ENCODE measurements at places on chromosomes 6 and 20.
A peak's percentile ranks its signal among the peaks of the same experiment; 100 is the strongest.

DNA sequence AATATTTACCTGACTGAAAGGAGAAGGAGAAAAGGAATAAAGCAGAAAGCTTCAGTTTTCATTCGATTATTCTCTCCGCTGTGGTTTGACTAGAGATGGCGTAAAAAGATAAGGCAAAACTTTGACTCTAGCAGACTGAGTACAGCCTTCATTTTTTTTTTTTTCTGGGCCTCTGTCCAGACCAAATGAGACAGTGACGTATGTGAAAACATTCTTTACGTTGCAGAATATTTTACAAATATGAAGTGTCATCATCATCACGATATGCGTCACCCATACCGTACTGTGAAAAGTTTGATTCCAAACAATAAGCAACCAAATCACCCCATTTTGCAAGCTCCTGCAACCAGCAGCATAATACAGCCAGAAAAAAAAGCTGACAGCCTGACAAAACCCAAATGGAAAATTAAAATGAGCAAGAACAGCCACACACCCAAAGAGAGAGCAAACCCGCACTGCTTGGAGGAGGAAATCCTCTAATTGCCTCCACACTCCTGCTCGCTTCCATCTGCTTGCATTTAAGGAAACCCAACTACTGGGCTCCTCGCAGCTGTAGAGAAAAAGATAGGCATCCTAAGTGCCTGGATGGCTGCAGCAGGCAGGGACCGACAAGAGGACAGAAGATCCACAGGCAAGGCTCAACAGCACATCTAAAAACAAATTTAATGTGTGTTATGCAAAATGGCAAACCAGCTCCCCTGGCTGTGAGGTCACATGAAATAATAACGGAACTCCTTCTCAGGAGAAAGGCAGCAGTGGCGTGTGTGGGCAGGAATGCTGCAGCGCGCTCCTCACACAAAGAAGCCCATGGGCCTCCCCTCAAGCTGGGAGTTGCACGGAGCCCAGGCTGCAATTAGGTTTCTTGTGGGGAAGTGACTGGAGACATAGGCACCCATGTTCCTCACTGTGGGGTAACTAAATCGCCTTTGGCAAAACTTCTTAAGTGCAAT lies 113.1 kb downstream of the FYN start:
- DNase-seq: no peak

DNA sequence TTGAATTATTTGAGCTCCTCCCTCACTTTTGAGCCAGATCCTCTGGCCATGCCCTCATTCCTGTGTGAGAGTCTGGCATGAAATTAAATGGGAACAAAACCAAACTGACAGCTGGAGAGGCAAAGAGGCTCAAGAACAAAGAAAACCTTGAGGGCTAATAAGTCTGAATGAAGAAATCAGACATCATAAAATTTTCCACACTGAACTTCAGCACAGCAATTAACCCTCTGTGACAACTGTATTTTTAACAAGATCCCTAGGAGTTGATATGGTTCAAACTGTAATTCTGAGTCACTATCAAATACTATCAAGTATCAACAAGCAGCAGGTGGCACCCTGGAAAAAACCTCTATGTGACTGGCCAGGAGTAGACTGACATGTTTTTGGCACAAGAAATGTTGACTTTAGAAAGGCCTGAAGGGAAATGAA lies 109.4 kb upstream of the EMILIN3 start:
- no peak for DNase-seq

- DNase-seq: peak; percentile 2
Observed at GRCh38 chr20:10171864-10172751, 46.5 kb upstream of the SNAP25 start.

GRCh38 chr6:51893366-51893765 lies 194.0 kb downstream of the PKHD1 start:
- no peak for DNase-seq

DNA sequence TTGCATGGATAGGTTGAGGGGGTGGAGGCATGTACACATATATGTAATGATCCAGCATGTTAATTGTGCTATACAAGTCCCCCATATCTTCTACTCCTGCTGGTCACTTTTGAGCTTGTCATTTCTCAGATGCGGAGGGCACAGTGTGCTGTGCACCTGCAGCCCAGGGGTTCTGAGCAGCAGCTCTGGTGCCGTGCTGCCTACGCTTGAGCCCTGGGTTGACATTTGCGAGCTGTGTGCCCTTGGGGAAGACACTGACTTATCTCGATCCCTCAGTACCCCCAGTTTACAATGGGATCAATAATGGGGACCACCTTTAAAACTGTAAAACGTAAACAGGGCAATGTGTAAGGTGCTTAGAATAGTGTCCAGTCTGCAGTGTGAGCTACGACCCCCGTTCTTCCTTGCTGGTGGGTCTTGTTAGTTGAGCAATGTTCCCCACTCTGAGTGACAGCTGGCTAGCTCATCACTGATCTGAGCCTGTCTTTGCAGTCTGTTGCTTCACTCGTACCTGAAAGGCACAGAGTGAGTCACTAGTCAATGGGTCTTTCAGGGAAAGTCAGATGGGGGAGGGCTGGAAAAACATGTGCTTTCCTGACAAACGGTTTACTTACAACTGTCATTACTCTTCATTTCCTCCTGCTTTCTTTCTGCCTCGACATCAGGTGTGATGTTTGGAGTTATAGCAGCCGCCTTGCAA lies 91.7 kb downstream of the SLC2A10 start:
- DNase-seq: no peak

GRCh38 chr20:2658414-2659354 lies 5.3 kb downstream of the IDH3B start:
- DNase-seq: no peak

DNA sequence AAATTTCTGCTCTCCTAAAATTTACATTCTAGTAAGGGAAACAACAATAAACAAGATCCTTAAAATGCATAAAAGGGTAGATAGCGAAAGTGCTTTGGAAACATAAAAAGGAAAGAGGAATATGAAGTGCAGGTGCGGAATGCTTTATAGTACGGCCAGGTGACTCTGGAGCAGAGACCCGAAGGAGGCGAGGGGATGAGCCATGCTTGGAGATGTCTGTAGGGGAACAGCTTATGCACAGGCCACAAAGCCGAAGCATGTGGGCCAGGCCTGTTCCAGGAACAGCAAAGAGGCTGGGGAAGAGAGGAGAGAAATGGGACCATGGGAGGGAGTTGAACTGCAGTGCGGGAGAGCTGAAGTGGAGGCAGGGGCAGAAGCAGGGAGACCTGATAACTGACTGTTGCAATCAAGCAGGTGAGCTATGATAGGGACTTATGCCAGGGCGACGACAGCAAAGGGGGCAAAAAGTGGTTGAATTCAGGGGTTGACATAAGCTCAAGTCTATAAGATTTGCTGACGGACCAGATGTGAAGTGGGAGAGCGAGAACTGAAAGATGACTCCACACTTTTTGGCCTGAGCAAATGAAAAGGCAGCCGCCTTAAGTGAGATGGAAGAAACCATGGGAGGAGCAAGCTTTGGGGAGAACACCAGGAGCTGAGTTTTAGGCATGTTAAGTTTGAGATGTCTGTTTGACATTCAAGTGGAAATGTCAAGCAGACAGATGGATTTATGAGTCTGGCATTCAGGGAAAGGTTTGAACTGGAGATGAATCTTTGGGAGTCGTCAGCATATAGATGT lies 83.1 kb downstream of the CNBD2 start:
- no peak for DNase-seq

DNA sequence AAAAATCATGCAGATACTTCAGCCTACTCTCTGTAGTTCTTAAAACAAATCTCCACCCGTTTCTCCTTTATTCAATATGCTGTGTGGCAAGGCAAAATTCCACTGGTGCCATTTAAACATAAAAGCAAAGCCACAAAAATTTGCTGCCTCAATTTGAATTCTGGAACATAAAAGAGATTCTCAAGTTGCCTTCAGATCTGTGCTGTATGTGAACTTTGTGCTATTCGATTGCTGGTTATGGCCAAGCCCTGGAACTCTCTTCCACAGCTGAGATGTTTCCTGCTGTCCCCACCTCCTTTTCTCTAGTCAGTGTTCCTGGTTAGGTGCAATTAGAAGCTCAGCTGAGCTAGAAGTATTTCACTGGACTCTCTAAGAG lies 395.3 kb upstream of the BTBD3 start:
- no peak for DNase-seq

DNA sequence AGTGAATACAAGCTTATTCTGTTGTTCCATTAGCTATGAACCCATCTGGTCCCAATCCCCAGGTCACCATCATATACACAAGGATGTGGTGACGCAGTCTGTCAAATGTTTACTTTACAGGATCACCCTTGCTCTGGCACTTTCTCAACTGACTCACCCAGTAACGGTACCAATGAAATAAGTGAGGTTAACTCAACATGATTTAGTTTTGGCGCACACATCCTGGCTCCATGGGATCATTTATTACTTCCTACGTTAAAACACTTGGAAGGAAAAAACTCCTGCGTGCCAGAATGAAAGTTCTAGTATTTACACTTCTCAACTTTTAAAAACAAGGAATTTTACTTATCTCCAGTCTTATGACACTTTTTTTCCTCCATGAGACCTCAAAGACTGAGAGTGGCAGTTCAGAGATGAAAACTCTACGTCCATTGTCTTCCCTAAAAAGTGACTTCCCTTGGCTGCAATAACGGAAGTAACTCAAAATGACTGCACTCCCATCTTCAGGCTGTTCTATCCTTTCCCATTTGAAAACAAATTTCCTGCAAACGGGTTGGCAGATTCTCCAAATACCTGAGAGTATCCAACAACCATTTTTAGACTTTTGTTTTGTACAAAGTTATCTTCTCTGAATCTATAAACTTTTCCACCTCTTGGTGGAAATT lies 15.9 kb downstream of the AGPAT4 start:
- DNase-seq: no peak

GRCh38 chr6:105993341-105994117 lies 92.6 kb upstream of the PRDM1 start:
- no peak for DNase-seq

GRCh38 chr6:28880519-28880893 lies 43.3 kb downstream of the TRIM27 start:
- no peak for DNase-seq

DNA sequence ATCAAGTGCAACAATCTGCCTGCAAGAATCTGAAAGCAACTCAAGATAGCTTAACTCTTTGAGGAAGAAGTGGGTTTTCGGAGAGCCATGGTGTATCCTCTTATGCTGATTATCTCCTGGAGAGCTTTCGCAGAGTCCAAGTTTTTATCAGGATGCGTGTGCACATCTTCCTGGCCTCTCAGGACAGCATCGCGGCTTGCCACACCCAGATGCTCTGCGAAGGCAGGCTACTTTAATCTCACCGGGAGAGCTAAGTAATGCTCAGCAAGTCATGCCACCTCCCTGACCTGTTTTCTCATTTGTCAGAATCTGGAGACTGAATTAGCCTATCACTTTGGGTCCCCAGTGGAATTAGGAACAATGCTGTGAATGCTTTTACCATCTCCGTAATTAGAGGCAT lies 52.9 kb downstream of the TTI1 start:
- DNase-seq: no peak

Data from stimulated activated CD8-positive, alpha-beta memory T cell treated with anti-CD3 and anti-CD28 coated beads, Interleukin-12 subunit alpha, Interleukin-12 subunit beta, amount 100 ng/mL, for 1 hour (primary cell).